ENCODE measurements at places on chromosomes 2 and 18.

DNA sequence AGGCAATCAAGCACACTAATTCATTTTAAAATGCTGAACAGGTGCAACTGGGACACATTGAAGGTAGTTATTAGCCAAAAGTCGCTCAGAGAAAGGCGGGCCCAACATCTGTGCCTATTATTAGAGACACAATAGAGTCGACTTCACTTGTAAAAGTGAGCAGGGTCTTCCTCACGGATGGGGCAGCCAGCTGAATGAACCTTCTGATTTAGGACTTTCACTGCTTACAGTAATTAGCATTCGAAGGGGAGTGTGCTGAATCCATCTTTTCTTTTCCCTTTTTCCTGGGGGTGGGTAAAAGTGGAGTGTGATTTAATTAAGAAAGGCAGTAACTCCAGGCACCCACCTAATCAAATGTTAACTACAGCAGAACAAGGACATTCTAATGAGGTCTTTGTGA, 677.7 kb downstream of the DCDC2C start:
- DNase-seq = no peak

- no peak for DNase-seq
Measured at GRCh38 chr2:144099340-144099739, 420.6 kb downstream of the ZEB2 start.

DNA sequence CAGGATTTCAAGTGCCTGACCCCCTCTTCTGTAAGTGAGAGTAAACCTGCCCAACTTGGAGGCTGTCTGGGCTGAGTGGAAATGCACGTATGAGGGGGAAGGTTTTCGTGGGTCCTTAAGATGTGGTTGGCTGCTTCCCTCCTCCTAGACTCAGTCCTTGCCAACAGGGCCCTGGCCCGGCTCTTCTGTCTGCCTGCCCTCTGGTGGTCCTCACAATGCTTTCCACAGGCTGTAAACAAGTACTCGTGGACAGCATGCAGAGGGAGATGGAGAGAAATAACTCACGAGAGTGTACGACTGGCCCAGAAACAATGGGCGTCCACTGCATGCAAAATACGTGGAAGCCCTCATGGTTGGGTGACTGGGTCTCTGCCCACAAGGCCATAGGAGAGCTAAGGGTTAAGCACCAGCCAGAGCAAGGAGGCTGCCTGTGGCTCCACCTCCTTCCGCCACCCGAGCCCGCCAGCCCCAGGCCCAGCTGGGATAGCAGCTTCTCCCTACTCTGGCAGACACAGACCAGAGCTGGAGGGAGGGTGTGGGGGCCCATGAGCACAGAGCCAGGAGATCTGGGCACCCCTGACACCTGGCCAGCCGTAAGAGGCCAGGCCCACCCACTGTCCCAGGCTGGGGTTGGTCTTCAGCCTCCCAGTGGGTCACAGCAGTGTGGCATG, 17.0 kb upstream of the ARHGEF4 start:
- no peak for DNase-seq

- DNase-seq = no peak
Measured at GRCh38 chr2:157685572-157685971, 56.9 kb upstream of the ACVR1C start.

- DNase-seq = no peak
Measured at GRCh38 chr2:170377500-170378207, 199.7 kb downstream of the MYO3B start.

- DNase-seq = no peak
Measured at GRCh38 chr18:22109535-22109934, 59.9 kb upstream of the GATA6 start.

- no peak for DNase-seq
Measured at GRCh38 chr2:141195087-141195486, 935.7 kb downstream of the LRP1B start.

DNA sequence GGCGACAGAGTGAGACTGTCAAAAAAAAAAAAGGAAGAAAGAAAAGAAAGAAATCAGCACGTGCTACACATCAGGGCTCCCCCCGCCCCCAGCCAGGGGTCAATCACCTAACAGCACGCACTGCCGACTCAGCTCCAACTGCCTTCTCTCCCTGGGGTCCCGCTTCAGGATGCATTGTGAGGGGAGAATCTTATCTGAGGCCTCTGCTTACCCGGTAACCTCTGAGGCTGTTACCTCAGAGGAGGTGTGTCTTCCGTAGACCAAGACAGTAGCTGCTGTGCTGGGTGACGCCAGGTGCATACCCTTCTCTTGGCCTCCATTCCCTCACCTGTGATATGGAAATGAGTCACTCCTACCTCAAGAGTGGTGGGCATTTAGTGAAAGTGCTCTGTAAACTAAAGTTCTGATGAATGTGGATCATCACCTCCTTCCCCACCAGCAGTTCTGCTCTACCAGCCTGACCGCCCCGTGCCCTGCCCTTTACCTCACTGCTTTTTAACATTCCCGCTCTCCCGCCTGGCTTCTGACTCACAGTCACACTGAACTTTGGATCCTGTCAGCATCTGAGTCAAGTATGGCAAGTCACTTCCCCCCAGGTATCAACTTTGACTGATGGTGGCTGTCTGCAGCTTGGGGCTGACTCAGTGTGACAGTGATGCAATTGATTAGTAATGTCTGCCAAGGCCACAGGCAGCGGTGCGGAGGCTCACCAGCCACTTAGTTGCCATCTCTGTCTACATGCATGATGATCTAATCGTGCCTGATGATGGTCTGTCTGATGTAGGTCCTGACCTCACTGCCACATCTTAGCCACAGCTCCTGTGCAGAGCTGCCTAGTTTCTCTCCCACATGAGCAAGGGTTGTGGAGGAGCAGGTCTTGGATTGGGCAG, 20.1 kb downstream of the ARID5A start:
- DNase-seq = peak; percentile 99

GRCh38 chr2:141393214-141393545, 737.6 kb downstream of the LRP1B start:
- no peak for DNase-seq

DNA sequence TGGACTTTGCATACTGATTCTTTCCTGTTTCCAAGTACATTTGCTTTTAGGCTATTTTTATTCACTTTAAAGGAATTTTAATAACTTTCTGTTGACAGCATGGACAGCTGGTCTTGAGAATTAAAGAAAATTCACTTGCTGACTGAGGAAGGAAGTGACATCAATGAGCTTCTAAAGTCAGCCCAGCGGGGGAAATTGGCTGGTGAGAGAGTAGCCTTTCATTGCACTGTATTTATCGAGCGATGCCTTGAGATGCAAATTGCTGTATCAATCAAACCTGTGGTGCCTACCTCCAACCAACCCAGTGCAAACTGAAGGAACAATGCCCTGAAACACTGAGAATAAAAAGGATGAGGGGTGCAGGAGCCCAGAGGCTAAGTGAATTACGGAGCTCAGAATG, 91.4 kb upstream of the AQP4 start:
- no peak for DNase-seq

DNA sequence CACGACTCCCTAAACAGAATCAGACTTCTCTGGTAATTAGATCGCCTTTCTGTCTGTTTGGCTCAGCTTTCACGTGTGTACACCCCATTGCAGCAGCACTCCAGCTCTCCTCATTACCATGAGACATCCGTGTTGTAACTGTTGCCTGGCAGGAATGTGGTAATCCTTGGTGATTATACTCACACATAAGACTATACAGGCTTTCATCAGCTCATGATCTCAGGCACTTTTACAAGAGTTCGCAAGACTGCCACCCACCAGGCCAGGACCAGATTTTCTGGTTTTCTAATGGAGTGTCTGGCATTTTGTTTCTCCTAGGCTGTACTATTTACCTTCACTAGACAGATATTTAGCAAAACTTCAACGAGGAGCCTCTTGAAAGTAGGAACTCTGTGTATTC, 50.2 kb downstream of the ACVR1 start:
- peak; percentile 90 for DNase-seq
